ENCODE measurements at places on chromosomes 3 and 15.

DNA sequence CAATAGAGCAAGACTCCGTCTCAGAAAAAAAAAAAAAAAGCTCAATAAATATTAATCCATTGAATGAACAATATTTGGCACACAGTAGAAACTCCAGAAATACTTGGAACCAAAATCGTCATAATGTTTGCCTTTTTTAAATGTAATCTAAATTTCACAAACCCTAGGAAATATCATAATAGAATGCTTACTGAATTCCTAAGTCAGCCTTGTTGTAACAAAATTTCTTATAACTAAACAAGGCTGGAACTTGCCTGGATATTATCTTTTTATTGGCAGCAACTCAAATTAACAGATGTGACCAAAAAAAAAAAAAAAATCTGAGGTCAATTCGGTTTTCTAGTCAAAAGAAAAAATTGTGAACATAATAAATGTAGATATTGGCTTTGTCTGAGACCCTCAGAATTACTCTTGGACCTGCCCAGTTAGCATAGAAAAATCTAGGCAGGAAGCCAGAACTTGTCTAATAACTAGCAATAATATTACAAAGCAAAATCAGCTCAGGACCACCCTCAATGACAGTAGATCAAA lies 33.3 kb downstream of the GABPB1 start:
- DNase-seq: no peak

GRCh38 chr3:170740726-170741591 lies 129.0 kb downstream of the RPL22L1 start:
- DNase-seq: peak; percentile 70

DNA sequence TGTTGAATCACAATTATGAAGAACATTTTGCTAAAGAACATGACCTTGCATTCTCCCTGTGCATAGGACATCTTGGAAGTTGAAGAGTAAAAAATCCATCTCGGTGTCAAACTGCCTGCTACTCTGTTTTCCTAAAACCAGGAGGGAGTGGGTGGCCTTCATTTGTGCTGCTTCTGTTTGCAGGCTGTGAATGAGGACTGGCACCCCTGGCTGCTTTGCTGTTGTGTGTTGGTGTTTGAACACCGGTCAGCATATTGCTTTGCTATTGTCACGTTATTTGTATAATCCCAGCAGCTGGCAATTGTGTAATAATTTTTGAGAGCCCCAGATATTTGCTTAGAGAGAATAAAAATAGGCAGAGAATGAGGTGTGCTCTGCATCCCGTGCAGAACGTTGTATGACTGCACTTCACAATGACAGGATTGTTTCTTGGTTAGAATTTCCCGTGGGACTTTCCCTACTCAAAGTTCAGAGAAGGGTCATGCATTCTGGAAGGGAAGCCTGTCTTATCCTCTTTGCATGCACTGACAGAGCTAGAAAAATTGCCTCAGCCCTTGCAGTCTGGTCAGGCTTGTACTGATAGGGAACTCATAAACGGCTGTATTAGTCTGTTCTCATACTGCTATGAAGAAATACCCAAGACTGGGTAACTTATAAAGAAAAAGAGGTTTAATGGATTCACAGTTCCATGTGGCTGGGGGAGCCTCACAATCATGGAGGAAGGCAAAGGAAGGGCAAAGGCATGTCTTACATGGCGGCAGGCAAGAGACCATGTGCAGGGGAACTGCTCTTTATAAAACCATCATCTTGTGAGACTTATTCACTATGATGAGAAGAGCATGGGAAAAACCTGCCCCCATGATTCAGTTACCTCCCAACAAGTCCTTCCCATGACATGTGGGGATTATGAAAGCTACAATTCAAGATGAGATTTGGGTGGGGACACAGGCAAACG lies 16.3 kb downstream of the SV2B start:
- DNase-seq: no peak

DNA sequence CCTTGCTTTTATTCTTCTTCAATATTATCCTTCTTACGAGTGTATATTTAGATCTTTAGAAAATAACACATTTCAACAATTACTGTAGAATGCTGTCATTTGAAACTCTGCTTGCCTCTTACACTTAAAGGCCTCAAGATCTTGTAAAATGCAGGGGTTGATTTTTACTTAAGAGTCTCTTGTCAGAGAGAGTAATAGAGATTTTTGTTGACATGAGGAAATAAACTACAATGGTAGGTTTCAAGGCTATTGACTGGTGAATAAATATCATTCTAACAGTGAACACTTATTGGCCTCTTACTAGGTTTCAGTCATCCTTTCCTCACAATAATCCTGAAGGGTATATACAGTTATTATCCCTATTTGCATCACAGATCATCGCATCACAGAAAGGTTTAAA lies 344.6 kb downstream of the GBE1 start:
- DNase-seq: no peak

- DNase-seq: no peak
These were observed 16.3 kb downstream of the BMF start for GRCh38 chr15:40092256-40092978.

- DNase-seq: no peak
These were observed 44.5 kb downstream of the CMTM7 start for GRCh38 chr3:32435911-32436815.

GRCh38 chr3:187368251-187369088 lies at the start of gene RTP4:
TSS of gene RTP4 (plus strand) at chr3:187368385. CDS start at chr3:187368442, 57 bp downstream.
- DNase-seq: no peak

DNA sequence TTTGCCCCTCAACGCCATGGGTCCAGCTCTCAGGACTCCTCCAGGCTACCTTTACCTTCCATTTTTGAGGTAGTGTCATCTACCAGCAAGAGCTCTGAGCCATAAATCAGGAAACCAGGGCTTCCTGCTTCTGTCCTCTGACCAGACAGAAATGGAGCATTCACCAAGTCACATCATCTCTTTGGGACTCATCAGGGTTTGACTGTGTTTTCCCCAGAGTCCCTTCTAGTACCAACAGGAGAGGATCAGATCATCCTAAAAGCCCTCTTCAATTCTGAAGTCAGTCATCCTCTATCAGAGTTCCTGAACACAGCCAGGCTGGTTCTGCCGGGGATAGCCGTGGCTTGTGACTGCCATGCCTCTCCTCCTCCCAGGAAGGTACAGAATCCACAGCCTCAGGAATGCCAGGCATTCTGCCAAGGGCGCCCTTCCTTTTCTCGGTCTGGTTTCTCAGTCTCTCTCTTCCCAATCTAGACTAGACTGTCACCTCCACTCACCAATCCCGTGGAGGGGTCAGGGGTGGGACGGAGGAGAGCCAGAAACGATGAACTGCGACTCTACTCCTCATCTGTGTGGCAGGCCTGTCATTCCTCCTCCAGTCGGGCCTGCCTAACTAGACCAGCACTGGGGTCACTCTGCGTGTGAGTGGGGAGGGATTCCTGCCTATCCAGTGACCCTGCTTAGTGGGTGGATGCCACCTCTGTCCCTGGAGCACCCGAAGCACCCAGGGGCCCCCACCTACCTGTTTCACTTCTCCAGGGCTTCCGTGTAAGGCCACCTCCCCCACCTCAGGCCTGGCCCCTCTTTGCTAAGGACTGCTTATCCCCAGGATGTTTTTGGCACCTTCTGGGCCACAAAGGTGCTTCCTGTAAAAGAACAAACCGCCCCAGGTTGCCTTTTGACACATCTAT lies 30.9 kb downstream of the CCNL1 start:
- DNase-seq: peak; percentile 58

DNA sequence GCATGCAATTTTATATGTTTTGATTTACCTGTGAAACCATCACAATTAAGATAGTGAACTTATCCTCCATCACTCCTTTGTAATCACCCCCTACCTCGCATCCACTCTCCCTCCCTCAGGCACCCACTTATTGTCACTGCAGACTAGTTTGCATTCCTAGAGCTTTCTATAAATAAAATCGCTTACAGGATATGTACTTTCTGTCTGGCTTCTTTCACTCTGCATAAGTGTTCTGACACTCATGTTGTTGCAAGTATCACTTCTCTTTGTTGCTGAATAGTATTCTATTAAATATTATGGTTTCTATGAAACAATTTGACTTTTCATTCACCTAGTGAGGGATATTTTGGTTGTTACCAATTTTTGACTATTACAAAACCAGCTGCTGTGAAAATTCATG lies 139.3 kb downstream of the RSRC1 start:
- DNase-seq: no peak

DNA sequence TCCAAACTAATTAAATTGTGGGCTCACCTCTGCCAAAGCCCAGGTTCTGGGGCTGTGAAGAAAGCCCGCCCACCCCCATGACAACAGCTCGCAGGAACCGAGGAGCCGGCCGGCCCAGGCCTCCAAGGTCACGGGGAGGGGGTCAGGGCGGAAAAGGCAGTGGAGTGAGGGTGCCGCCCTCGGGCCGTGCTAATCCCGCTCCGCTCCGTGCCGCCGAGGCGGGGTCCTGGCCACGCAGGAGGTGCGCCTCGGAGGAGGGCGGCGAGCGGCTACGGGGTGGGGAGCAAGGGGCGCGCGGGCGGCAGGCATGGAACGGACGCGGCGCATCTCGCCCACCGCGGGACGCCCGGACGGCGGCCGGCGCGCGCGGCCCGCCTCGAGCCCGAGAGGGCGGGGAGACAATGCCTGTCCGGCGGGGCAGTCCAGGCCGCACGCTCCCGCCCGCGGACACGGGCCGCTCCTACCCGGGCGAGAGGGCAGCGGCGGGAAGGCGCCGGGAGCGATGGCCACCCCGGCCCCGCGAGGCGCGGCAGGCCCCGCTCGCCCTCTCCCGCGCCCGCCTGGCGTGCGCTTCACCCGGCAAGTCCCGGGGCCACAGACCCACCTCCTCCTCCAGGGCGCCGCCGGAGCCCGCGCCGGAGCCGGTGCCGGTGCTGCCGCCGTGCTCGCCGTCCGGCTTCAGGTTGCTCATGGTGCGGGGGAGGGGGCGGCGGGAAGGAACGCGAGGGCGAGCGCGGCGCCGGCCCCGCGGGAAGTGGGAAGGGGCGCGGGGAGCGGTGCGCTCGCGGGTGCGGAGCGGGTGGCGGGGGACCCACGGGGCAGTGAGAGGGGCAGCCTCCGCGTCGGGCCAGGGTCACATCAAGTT lies 528 bp downstream of the RBPMS2 start:
- DNase-seq: no peak

GRCh38 chr3:13113346-13114330 lies 40.4 kb upstream of the IQSEC1 start:
- peak; percentile 49 for DNase-seq

DNA sequence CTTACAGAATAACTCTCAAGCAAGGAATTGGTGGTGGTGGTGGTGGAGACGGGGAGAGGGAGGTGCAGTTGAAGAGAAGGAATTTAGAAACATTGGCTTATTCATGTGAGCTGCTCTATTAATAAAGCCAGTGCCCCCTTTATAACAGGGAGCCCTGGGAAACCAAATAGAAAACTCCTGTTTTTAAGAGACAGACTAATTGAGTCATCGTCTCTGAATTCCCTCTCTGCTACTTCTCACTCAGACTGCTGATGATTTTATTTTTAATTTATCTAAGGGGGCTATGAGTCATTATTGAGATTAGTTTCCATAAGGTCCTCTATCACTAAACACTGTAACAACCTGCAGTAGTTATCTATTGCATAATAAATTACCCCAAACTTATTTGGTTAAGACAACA lies 145.9 kb upstream of the GALNT15 start:
- DNase-seq: no peak

DNA sequence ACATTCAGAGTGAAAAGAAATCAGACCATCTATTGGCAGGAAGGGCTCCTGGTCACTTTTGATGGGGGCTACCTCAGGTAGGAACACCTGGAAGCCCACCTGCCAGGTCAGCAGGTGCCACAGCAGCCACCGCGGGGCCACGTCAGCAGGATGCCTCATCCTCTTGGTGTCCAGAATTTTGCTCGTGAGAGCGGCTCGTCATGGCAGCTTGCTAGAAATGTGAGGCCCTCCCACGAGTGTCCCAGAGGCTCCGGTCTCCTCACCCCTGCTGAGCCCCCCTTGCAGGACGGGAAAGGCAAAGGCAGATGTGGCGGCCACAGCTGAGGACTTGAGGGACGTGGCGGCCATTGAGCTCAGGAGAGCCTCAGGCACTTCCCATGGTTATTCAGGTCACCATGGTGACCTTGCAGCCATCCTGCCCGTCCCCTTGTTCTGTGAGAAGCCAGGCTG lies 129.4 kb downstream of the LRRK1 start:
- DNase-seq: peak; percentile 69

GRCh38 chr3:151611419-151611818 lies 122.3 kb upstream of the AADACL2 start:
- no peak for DNase-seq

DNA sequence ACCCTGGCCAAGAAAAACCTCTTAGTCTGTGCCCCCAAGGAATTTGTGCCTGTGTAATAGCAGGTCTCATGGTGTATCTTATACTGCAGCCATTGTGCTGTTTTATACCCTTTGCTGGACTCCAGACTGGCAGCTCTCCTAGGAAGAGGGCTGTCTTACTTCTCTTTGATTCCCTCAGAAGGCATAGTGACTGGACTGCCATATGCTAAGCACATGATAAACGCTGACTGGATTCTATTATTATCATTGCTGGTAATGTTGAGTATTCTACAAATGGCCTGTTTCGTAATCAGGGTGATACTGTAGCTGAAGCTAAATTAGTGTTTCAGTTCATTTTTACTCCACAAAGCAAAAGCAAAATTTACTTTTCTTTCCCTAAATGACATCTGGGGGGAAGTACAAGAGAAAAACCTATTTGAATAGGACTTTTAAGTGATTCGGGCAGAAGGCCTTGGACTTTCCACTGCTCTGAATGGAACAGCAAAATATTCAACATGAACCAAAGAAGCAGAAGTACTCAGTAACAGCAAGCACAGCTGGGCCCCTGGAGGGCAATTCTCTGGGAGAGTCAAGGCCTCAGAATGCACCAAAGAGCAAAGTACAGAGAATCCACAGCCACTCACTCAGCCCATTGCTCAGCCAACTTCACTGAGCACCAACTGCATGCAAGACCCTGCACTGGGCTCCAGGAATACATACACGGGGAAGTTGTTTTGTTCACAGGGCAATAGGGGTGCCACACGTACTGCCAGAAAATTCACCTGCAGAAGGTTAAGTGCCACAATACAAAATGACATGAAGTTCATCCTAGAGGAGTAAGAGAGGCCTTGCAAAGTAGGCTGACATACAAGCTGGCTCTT lies 7.9 kb upstream of the BCL2A1 start:
- DNase-seq: no peak

GRCh38 chr3:190041333-190042041 lies 79.2 kb downstream of the P3H2 start:
- DNase-seq: no peak

GRCh38 chr3:73225991-73226390 lies 164.5 kb downstream of the EBLN2 start:
- no peak for DNase-seq

DNA sequence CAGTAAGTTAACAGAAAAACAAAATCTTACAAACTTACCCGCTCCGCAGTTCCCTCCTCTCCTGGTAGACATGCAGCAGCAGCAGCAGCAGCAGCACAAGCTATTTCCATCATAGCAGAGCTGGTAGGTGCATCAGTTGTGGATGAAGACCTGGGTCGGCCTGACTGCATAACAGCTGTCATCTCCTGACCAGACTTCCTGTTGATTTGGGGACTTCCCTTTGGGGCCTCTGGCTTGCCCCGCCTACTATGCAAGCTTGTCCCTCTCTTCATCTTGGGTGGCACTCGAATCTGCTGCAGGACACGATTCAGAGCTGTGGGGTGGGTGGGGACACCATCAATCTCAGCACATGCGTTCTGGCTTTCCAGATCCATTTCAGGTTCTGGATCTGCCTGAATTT lies 65.7 kb downstream of the TMCC1 start:
- DNase-seq: no peak

GRCh38 chr3:48558493-48559134 lies 2.0 kb upstream of the PFKFB4 start:
- DNase-seq: no peak

Data from RWPE2 (cell line).